ENCODE measurements at places on chromosomes 4 and X. TPM values are rescaled to one million over a fixed set of nuclear protein-coding genes. Genes with fewer than 3 reads are reported as not detected.
A peak's percentile ranks its signal among the peaks of the same experiment; 100 is the strongest.

- DNase-seq: no peak
- no peaks in the 10 kb centered on the region for H3K4me1 ChIP-seq
- no peak overlapping the region for H3K4me3 ChIP-seq
- H3K36me3 ChIP-seq: no peaks in the 10 kb centered on the region
- H3K27ac ChIP-seq: no peak overlapping the region
Observed at GRCh38 chr4:90226734-90227133, 99.5 kb downstream of the CCSER1 start.

The CT45A10 gene
- not detected for total RNA-seq

The CLNK gene
- 0.07 TPM for total RNA-seq

GRCh38 chrX:51598899-51599298 is 19.8 kb downstream of the CENPVL3 start:
- DNase-seq: no peak
- H3K4me1 ChIP-seq: no peaks in the 10 kb centered on the region
- peaks cover 4% of the 10 kb centered on the region for H3K27me3 ChIP-seq

The MPC1L gene
- not detected for total RNA-seq

The CT45A2 gene
- not detected for total RNA-seq

The STK32B gene
- 0.12 TPM for total RNA-seq

The GK gene
- total RNA-seq: 5.3 TPM

DNA sequence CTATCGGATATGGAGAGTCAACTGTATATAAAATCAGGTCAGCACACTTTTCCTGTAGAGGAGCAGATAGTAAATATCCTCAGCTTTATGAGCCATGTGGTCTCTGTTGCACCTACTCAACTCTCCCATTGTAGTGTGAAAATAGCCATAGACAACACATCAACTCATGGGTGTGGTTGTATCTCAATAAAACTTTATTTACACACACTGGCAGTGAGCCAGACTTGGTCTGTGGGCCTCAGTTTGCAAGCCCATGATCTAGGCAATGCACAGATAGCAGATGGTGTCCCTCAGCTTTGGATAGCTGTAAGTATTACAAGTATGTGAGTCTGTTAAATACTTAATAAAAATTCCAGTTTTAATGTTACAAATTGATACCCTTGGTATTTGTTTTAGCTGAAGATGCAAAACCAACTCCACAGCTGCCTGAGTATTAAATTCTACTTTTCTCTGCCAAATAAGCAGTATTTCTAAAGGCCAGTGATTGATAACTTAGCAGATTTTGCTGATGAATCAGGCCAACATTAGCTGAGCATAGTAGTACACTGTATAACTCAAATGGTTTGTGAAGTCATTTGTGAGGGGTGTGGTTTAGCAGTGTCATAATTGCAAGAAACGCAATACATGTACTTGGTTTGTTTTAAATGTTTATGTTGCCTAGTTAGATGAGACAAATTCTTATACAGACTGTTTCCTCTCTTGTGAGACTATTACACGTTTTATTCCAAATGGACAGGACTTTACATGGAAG is 87.3 kb downstream of the GPR143 start:
- no peak overlapping the region for H3K4me3 ChIP-seq
- DNase-seq: no peak
- H3K4me1 ChIP-seq: peaks cover 3% of the 10 kb centered on the region
- H3K27me3 ChIP-seq: no peaks in the 10 kb centered on the region
- no peaks in the 10 kb centered on the region for H3K36me3 ChIP-seq
- no peak overlapping the region for H3K27ac ChIP-seq

GRCh38 chr4:16386711-16387320 is 160.5 kb upstream of the TAPT1 start:
- H3K4me1 ChIP-seq: no peaks in the 10 kb centered on the region
- no peak for DNase-seq
- no peaks in the 10 kb centered on the region for H3K36me3 ChIP-seq
- H3K27ac ChIP-seq: no peak overlapping the region

DNA sequence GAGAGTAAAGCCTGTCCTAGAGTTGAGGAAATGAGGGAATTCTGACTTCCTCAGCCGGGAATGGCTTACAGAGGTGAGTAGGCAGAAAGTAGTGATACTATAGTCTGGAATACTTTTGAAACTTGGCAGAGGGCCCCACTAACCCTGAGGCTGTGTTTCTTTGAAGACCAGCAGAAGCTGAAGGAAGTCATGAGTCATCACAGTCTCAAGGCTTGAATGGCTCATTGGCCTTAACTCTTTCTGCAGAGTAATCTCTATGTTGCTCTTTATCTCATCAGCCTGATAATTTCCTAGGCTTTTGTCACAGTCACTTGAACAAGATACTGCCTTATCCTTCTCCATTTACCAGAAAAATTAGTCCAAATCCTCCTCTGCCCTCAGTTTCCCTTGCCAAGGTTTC is 80.8 kb downstream of the ANKRD50 start:
- no peak overlapping the region for H3K4me3 ChIP-seq
- H3K27ac ChIP-seq: no peak overlapping the region
- no peaks in the 10 kb centered on the region for H3K27me3 ChIP-seq

GRCh38 chr4:90443231-90443630 is 316.0 kb downstream of the CCSER1 start:
- H3K4me3 ChIP-seq: no peak overlapping the region
- H3K4me1 ChIP-seq: no peaks in the 10 kb centered on the region
- H3K27ac ChIP-seq: no peak overlapping the region
- DNase-seq: no peak
- H3K36me3 ChIP-seq: no peaks in the 10 kb centered on the region
- H3K27me3 ChIP-seq: no peaks in the 10 kb centered on the region

- H3K4me3 ChIP-seq: no peak overlapping the region
- H3K4me1 ChIP-seq: no peaks in the 10 kb centered on the region
- H3K27ac ChIP-seq: no peak overlapping the region
- DNase-seq: no peak
Observed at GRCh38 chr4:126427853-126428252, 1113.1 kb downstream of the FAT4 start.

DNA sequence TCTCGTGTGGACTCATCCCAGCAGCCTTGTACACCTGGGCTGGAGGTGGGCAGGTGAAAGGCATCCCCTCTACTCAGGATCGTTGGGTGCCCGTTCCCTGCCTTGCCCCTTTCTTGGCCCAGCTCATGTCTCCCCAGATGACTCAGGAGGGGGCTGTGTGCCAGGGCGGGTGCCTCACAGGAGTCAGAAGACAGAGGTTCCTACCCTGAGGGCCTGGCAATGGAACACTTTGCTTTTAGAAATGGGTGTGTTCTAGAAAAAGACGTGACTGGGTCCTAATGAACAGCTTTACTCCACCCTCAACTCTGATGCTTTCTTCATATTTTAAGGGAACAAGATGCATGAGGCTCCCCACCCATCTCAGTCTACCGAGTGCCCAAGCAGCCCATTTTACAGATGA is 22.5 kb upstream of the TRIM2 start:
- peaks cover 3% of the 10 kb centered on the region for H3K27me3 ChIP-seq
- DNase-seq: no peak
- H3K36me3 ChIP-seq: no peaks in the 10 kb centered on the region
- no peaks in the 10 kb centered on the region for H3K4me1 ChIP-seq
- H3K27ac ChIP-seq: no peak overlapping the region

- no peak overlapping the region for H3K4me3 ChIP-seq
- no peak overlapping the region for H3K27ac ChIP-seq
- H3K36me3 ChIP-seq: no peaks in the 10 kb centered on the region
- H3K27me3 ChIP-seq: no peaks in the 10 kb centered on the region
- H3K4me1 ChIP-seq: no peaks in the 10 kb centered on the region
- DNase-seq: no peak
Observed at GRCh38 chr4:150950657-150951288, 64.3 kb downstream of the LRBA start.

GRCh38 chr4:146105464-146105863 is 70.1 kb upstream of the LSM6 start:
- no peak overlapping the region for H3K4me3 ChIP-seq
- no peaks in the 10 kb centered on the region for H3K27me3 ChIP-seq
- no peak for DNase-seq

- no peak overlapping the region for H3K27ac ChIP-seq
- no peak for DNase-seq
Observed at GRCh38 chr4:1139860-1140259, 26.5 kb upstream of the RNF212 start.

The ETDA gene
- not detected for total RNA-seq

GRCh38 chr4:125368146-125368545 is 53.4 kb downstream of the FAT4 start:
- H3K4me3 ChIP-seq: no peak overlapping the region
- no peak for DNase-seq
- no peaks in the 10 kb centered on the region for H3K4me1 ChIP-seq
- no peaks in the 10 kb centered on the region for H3K27me3 ChIP-seq
- no peaks in the 10 kb centered on the region for H3K36me3 ChIP-seq
- no peak overlapping the region for H3K27ac ChIP-seq

DNA sequence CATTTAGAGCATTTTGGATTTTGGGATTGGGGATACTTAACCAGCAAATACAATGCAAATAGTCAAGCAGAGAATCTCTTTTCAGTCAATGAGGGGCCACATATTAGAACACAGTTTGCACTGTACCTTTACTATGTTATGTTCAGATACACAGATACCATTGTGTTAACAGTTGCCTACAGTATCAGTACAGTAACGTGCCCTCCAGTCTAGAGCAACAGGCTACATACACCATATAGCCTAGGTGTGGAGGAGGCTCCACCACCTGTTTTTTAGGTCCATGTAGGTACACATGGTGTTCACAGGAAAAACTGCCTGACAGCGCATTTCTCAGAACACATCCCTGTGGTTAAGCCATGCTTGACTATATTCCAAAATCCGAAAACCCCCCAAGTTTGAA is 9.1 kb downstream of the GRPEL1 start:
- H3K4me3 ChIP-seq: no peak overlapping the region
- no peaks in the 10 kb centered on the region for H3K4me1 ChIP-seq
- no peaks in the 10 kb centered on the region for H3K27me3 ChIP-seq
- H3K36me3 ChIP-seq: peaks cover 16% of the 10 kb centered on the region
- no peak overlapping the region for H3K27ac ChIP-seq
- DNase-seq: no peak

DNA sequence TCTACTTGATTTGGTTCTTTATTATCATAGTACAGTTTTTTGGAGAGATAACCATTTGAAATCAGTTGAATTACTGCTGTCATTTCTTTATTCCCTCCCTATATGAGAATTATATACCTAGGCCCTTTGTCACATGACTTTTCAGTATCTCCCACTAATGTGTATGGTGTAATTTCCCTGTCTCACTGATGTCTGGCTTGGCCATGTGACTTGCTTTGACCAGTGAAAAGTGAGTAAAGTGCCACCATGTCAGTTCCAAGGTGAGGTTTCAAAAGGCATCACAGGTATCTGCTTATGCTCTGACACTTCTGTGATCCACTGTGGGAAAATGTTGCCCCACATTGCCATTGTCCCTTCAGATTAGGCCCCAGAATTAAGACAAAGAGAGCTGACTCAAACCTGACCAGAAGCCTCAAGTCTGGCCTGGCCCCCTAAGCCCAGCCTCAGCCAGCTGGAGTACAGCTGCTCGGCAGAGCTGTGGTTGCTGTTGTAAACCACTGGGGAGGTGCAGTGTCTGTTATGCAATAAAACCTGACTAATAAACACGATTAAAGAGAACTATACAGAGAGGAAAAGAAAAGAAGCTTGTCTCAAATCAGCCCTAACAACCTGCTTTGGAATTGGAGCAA is 27.5 kb downstream of the SETD7 start:
- H3K27me3 ChIP-seq: no peaks in the 10 kb centered on the region
- H3K4me1 ChIP-seq: peaks cover 23% of the 10 kb centered on the region
- peaks cover 5% of the 10 kb centered on the region for H3K36me3 ChIP-seq
- H3K27ac ChIP-seq: peak overlapping the region; percentile 8

DNA sequence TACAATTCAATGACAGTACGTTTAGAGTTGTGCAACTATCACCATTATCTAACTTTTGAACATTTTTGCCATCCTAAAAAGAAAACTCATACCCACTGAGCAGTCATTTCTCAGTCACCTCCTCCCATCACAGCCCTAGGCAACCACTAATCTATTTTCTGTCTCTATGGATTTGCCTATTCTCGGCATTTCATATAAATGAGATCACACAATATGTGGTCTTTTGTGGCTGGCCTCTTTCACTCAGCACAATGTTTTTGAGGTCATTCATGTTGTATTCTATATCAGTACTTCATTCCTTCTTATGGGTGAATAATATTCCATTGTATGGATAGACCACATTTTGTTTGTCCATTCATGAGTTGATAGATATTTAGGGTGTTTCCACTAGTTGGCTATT is 103.0 kb downstream of the PPEF1 start:
- no peaks in the 10 kb centered on the region for H3K36me3 ChIP-seq
- no peaks in the 10 kb centered on the region for H3K4me1 ChIP-seq
- no peak overlapping the region for H3K27ac ChIP-seq
- no peaks in the 10 kb centered on the region for H3K27me3 ChIP-seq

The SRPK3 gene
- not detected for total RNA-seq

The RAB41 gene
- not detected for total RNA-seq

- H3K27ac ChIP-seq: no peak overlapping the region
- H3K27me3 ChIP-seq: peaks cover 4% of the 10 kb centered on the region
Observed at GRCh38 chr4:173490256-173490655, 39.8 kb downstream of the HAND2 start.

Data from T-cell (primary cell).